ENCODE measurements at places on chromosomes 1 and 21. TPM values are rescaled to one million over a fixed set of nuclear protein-coding genes. Genes with fewer than 3 reads are reported as not detected.
A peak's percentile ranks its signal among the peaks of the same experiment; 100 is the strongest.

WNT4 gene
- total RNA-seq: not detected

DNA sequence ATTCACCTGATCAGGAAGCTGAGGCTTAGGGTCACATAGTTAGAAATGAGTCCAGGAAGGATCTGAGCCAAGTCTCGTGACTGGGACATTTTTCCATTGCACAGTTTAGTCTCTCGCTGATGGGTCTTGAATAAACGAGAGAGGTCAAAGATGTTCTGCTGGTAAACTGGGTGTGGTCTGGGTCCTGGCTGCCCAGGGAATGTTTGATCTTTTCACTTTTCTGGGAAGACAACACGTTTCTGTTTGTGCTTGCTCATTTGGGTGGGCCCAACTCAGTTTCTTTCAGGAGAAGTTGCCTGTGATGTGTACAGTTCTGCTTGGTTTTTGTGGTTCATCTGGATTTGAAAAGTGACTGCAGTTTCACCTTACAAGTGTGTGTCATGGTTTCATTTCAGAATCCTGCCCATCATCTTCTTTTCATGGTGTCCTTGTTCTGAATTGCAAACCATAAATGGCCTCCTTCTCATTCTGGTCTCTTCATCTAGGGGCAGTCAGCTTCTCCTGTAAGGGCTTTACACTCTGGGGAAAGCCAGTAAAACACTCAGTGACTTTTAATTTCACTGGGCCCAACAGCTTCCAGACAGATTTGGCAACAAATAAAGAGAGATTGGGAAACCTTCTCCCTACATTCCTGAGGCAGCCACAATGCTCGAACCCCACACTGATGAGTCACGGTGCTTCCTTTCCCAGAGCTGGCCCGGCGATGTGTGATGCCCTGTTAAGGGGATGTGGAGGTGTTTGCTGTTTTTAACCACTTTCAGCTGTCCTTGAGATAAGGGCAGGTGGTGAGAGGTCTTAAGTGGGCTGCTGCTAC is 7.2 kb upstream of the TACSTD2 start:
- DNase-seq: peak; percentile 31
- peaks cover 2% of the 10 kb centered on the region for H3K36me3 ChIP-seq
- peak overlapping the region; percentile 9 for H3K27ac ChIP-seq
- H3K27me3 ChIP-seq: peaks cover 69% of the 10 kb centered on the region
- H3K4me3 ChIP-seq: peak overlapping the region; percentile 41

GRCh38 chr1:182301467-182302198 is 90.0 kb downstream of the GLUL start:
- DNase-seq: peak; percentile 67
- H3K4me1 ChIP-seq: peaks cover 30% of the 10 kb centered on the region
- no peaks in the 10 kb centered on the region for H3K36me3 ChIP-seq
- peak overlapping the region; percentile 88 for H3K27ac ChIP-seq

GRCh38 chr1:51728611-51729155 is 111.8 kb downstream of the OSBPL9 start:
- H3K4me3 ChIP-seq: peak overlapping the region; percentile 95
- no peaks in the 10 kb centered on the region for H3K27me3 ChIP-seq
- peaks cover 46% of the 10 kb centered on the region for H3K4me1 ChIP-seq
- DNase-seq: no peak

DNA sequence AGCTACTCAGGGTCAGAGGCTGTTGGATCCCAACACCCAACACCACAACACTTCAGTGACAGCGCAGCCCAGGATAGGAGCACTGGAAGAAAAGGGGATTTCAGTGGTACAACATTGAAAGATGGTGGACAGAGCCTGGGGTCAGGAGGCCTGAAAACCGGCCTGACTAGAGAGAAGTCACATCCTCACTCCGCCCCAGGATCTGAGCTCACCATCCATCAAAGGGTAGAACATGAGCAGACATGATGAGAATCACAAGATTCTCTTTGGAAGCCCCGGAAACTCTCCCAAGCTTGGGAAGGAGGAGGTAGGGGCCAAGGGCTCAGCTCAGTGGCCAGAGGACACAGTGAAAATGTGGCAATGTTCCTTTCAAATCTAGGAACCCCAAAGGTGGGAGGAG is 271.3 kb downstream of the NPHP4 start:
- H3K27ac ChIP-seq: no peak overlapping the region
- H3K27me3 ChIP-seq: no peaks in the 10 kb centered on the region
- no peak overlapping the region for H3K4me3 ChIP-seq
- no peak for DNase-seq

DNA sequence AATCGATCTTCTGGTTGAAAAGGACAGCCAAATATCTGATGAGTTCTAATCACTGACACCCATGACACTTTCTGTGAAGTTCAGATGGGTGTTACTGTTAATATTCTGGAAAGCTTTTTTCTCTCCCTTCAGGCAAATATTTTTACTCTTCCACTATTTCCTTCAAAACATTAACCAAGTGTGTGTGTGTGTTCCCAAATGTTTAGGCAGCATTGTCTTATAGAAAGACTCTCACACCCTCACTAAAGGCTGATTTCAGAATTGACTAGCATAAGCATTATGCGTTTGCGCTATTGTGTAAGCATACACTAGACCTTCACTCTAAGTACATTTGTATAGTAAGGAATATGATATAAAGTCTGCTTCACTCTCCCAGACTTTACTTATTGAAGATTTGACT is 24.7 kb downstream of the WARS2 start:
- H3K4me3 ChIP-seq: no peak overlapping the region
- DNase-seq: no peak
- H3K27ac ChIP-seq: peak overlapping the region; percentile 22
- no peaks in the 10 kb centered on the region for H3K27me3 ChIP-seq
- peaks cover 15% of the 10 kb centered on the region for H3K36me3 ChIP-seq

GRCh38 chr1:192866241-192866868 is 57.5 kb downstream of the RGS2 start:
- no peak overlapping the region for H3K4me3 ChIP-seq
- no peak overlapping the region for H3K27ac ChIP-seq
- H3K27me3 ChIP-seq: peaks cover under 1% of the 10 kb centered on the region
- H3K4me1 ChIP-seq: no peaks in the 10 kb centered on the region

- peak overlapping the region; percentile 24 for H3K27ac ChIP-seq
- peaks cover 59% of the 10 kb centered on the region for H3K4me1 ChIP-seq
- peaks cover 9% of the 10 kb centered on the region for H3K36me3 ChIP-seq
- H3K27me3 ChIP-seq: no peaks in the 10 kb centered on the region
- DNase-seq: no peak
These were observed 9.8 kb downstream of the IFNGR2 start for GRCh38 chr21:33412832-33413519.

DNA sequence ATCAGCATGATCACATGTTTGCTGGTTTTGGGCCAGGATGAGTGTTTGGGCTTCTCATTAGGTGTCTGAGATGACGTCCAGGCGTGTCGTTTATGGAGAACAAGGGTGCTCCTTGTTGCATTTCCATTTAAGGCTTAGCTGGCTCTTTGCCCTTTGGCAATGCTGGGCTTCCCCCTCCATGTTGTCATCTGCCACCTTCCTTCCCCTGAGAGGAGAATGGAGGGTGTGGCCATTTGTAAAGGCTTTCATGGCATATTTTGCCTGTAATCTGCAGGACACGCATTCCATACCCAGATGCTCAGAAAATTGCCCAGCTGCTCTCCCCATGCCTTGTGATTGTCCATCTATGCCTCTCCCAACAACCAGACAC is 27.7 kb downstream of the PKP1 start:
- no peaks in the 10 kb centered on the region for H3K4me1 ChIP-seq
- H3K4me3 ChIP-seq: no peak overlapping the region
- DNase-seq: no peak
